Effector memory CD4-positive, alpha-beta T cell (primary cell): ENCODE measurements at places on chromosomes 4 and X.

GRCh38 chr4:101933855-101934254, 143.3 kb downstream of the BANK1 start:
- DNase-seq: no peak

DNA sequence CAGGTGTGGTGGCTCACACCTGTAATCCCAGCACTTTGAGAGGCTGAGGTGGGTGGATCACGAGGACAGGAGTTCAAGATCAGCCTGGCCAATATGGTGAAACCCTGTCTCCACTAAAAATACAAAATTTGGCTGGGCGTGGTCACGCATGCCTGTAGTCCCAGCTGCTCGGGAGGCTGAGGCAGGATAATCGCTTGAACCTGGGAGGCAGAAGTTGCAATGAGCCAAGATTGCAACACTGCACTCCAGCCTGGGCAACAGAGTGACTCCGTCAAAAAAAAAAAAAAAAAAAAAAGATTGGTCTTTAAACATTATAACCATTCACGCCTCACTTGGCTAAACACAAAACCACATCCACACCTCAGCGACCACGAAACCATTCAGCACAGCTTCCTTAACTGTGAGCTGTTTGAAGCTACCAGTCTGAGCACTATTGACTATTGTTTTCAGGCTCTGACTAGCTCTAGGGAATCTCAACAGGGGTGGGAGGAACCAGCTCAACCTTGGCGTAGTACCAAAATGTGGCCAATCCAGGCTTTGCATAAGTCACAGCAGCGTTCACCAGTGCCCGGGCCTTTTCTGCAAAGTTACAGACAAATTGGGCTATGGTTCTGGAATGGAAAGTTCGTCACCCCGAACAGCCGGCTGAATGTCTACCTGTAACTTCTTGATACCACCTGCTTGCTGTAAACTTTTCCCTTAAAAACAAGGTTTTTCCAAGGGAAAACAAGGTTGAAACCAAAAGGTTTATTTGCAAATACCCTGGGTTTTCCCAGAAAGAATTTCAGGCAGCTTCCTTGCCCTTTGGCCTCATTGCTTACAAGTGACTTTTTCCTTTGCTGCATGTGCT, 73.6 kb upstream of the DHX15 start:
- no peak for DNase-seq

- DNase-seq: no peak
Measured at GRCh38 chr4:153757407-153757806, 2.4 kb downstream of the RNF175 start.

- no peak for DNase-seq
Measured at GRCh38 chr4:142351958-142352357, 494.1 kb downstream of the INPP4B start.

DNA sequence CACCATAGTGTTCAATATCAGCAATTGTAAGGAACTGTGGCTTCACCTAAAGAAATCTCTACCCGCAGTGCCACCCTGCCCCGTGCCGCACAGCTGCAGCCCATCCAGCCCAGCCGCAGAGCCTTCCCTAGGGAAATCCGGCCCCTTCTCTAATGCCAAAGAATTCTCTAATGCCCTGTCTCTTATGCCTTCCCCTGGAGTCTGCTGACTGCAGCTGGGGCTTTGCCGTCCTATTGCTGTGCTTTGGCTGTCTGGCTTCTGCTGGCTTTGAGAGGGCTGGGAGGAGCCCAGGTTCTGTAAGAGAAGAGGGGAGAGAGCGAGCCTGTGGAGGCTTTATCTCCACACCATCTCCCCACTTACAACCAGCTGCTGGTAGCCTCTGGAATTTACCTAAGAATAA, 85.9 kb upstream of the HELT start:
- no peak for DNase-seq

DNA sequence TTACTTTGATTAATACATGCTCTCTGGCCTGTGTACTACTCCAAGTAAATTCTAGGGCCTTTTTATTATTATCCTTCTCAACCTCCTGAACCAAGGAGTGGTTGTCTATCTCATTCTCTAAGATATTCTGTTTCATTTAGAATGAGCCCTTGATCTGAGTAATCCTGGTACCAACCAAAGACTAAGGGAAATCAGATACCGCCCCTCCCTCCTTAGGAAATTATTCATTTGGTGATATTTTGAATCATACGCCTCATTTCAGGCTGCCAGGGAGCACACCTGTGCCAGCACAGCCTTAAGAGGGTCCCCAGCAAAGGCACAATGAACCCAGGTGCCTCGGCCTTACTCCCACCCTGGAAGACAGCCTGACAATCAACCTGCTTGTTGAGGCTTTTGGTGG, 73.2 kb upstream of the STARD8 start:
- no peak for DNase-seq

GRCh38 chrX:29671421-29671820, 543.9 kb upstream of the MAGEB2 start:
- no peak for DNase-seq

DNA sequence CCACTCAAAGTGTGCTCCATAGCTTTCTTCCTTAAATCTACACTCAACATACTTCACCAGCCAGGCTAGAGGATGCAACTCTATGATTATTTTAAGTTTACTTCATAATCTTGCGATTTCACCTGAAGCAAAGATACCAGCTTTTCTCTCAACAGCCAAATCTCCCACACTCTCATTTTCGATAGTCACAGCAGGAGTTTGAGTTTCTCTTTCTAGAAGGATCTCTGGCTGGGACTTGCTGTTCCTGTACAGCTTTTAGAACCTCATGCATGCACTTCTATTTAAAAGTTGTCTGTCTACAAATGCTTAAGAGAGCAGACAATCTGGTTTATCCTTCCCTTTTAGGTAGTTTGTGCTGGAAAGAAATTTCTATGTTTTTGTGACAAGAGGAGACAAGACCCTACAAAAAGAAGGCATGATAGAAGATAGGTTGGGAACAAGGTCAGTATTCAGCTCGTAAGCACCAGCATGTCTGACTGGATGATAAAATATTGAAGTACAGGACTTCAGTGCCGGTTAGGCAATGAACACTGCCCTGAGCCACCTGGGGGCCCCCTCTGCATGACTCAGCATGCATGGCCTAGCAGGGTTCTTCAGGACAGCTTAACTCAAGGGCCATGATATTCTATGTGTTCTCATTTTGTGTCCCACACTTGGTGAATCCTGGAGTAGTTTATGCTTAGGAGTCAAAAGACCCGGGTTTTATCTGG, 65.6 kb downstream of the ATXN3L start:
- DNase-seq: no peak

- no peak for DNase-seq
Measured at GRCh38 chrX:18545771-18546170, 120.4 kb downstream of the CDKL5 start.

DNA sequence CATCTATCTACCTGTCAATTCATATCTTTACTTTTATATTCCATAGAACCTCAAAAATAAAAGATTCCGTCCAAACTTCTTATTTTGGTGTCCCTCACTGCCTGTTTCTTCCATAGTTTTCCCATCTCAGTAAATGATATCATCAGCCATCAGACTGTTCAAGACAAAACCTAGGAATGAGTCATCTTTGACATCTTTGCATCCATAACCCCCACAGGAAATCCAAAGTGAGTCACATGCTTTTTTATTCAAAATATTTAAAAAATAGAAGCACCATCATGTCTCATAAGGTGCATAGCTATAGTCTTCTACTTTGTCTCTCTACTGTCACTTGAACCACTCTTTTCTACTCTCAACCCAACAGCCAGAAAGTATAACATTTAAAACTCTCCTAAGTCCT, 29.9 kb upstream of the CXXC4 start:
- no peak for DNase-seq

- DNase-seq: no peak
Measured at GRCh38 chrX:19761554-19762295, 125.7 kb downstream of the SH3KBP1 start.

DNA sequence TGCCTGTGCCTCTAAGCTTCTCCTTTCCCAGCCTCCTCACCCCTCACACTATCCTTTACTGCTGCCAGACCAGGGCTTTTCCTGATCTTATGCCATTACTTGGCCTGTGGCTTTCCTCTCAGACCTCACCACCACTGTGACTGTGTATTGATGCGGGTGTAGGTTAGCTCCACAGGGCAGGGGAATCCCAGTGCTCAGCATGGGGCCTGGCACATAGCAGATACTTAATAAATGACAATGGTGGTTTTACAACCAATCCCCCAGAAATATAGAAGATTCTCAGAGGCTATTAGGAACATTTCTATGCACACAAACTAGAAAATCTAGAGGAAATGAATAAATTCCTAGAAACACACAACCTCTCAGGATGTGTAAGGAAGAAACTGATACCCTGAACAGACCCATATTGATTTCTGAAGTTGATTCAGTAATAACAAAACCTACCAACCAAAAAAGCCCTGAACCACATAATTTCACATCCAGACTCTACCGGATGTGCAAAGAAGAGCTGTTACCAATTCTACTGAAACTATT, 129.6 kb upstream of the QRFPR start:
- DNase-seq: no peak

GRCh38 chr4:129600898-129601297, 504.9 kb downstream of the C4orf33 start:
- DNase-seq: no peak

DNA sequence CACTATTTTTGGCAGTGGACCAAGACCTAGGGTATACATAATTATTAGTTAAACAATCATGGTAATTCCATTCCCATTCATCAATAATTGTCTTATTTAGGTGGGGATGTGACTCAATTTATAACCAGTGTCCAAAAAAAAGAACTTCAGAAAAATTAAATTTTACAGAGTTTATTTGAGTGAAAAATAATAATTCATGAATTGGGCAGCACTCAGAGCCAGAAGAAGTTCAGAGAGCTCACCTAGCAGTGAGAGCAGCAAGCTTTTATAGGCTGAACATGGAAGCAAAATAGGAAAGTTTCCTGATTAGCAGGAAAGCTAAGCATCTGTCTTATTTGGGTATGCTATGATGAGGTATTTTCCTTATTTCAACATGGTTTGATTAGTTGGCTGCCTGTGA, 500.8 kb downstream of the PCDH7 start:
- no peak for DNase-seq

- DNase-seq: no peak
Measured at GRCh38 chrX:25175743-25176142, 160.0 kb upstream of the ARX start.

- DNase-seq: no peak
Measured at GRCh38 chr4:134490863-134491262, 289.3 kb upstream of the PABPC4L start.

- DNase-seq: no peak
Measured at GRCh38 chrX:39619182-39620009, 478.4 kb downstream of the BCOR start.

DNA sequence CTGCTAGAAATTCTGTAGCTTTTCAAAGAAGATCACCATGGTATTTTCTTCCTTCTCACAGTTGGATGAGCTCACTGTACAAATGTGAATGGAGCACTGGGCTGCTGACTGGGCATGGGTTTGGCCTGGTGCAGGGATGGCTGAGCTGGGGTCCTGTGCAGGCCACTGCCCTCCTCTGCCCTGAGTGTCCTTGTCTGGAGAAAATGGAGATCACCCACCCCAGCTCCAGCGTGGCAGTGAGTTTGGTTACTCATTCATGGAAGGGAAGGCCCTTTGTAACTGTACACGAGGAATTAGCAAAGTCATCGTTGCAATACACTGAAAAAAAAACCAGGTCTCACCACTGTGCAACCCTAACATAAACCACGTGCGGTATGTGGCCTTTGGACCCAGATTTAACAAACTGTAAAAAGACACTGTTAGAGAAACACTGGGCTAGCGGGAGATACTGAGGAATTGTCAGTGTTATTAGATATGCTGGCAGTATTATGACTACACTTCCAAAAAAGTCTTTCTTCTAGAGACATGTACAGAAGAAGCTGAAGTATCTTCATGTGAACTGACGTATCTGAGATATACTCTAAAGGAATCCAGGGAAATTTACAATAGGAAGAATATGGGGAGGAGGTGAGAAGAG, 16.1 kb upstream of the TBC1D14 start:
- no peak for DNase-seq

DNA sequence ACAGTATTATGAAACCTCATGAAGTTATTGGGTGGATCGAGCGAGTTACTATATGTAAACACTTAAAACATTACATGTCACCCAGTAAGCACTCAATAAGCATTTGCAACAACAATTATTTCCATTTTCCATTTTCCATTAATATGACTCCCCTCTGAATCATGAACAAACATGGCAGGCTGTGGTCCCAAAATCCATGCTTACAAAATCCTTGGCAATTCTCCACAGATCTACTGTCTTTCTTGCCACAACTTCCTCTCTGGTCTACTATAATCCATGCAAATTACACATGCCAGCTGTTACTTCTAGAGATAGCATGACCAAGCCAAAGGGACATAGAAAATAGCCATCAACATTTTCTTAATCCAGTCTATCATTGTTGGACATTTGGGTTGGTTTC, 22.0 kb downstream of the ASB11 start:
- no peak for DNase-seq

- DNase-seq: no peak
Measured at GRCh38 chr4:150207871-150208270, 129.6 kb downstream of the DCLK2 start.

DNA sequence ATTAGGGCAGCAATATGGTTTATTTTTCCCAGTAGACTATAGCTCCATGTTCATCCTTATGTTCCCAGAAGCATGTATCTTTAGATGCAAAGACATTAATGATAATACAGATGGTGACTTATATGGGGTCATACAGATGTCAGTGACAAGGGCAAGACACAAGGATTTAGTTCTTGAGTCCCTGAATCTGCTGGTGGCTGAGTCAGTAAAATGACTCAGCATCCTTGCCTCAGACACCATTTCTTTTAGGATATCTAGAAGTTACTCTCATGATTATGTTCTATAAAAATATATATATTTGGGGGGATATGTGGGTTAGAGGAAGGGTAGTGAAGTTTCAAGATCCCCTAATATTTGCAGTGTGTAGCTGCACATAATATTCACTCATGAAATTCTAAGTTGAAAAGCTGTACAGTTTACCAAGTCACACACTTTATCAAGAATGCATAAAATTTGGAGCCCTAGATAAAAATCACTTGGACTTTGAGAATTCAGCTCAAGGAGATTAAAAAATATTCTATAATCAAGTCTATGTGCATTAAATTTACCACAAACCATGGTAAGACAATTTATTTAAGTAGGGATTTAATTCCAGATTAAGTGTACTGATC, 101.9 kb downstream of the LNX1 start:
- no peak for DNase-seq

GRCh38 chr4:119394826-119395225, 72.9 kb upstream of the FABP2 start:
- no peak for DNase-seq

GRCh38 chr4:168218645-168219044, 99.9 kb downstream of the DDX60 start:
- no peak for DNase-seq

GRCh38 chr4:147590249-147590920, 26.8 kb upstream of the TMEM184C start:
- DNase-seq: no peak

DNA sequence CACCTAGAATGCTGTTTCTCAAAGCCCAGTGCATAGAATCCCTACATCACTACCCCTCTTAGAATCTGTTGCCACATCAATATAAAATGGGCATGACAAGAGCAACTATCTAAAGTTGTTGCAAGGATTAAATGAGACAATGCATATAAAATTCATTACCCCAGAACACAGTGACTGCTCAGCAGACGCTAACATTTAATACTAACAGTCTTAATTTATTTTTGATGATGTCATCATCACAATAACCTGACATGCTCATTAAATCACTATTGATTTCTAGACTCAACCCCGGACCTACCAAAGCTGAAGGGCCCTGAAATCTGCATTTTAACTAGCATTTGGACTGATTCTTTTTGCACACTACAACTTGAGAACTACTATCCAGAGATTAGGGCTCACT, 3.9 kb downstream of the ARSJ start:
- no peak for DNase-seq
